OCI-M1 (cell line): ENCODE measurements at places on chromosomes 4 and X.

- no peak for DNase-seq
Measured at GRCh38 chr4:39732728-39733127, 34.8 kb downstream of the UBE2K start.

DNA sequence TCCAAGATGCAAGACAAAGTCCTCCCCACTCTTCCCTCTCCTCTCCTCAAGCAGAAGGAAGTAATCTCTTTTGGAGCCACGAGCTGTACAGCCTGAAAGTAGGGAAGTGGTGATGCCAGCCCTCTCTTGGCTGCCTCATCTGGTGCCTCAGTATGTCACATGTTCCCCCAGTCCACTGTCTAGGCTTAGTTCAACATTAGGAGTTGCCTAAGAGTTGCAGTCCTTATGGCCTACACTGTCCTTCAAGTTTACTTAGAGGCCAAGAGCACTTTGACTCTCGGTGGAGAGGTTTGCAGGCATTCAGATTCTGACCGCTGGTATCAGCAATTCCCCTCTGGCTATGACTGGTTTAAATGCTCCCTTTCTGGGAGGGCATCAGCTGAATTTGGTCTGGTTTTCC is 735.6 kb downstream of the GLUD2 start:
- DNase-seq: no peak

- DNase-seq: no peak
Measured at GRCh38 chr4:108035691-108036090, 46.0 kb downstream of the HADH start.

GRCh38 chr4:75880278-75880677 is 22.0 kb downstream of the PPEF2 start:
- no peak for DNase-seq

- DNase-seq: no peak
Measured at GRCh38 chr4:123405267-123405865, 8.8 kb downstream of the SPRY1 start.

GRCh38 chr4:184011826-184012380 is 106.8 kb downstream of the STOX2 start:
- peak; percentile 76 for DNase-seq

- no peak for DNase-seq
Measured at GRCh38 chr4:169253113-169253671, 17.6 kb downstream of the SH3RF1 start.

- DNase-seq: no peak
Measured at GRCh38 chr4:14583331-14583730, 418.9 kb upstream of the CPEB2 start.

- DNase-seq: no peak
Measured at GRCh38 chr4:88570001-88570400, 22.3 kb upstream of the HERC3 start.
